ENCODE measurements at places on chromosomes 3 and 15. TPM values are rescaled to one million over a fixed set of nuclear protein-coding genes. Genes with fewer than 3 reads are reported as not detected.

- H3K36me3 ChIP-seq = no peaks in the 10 kb centered on the region
- no peak overlapping the region for H3K27ac ChIP-seq
- DNase-seq = no peak
Measured at GRCh38 chr3:20608054-20608738, 422.2 kb upstream of the SGO1 start.

The ALDH1A2 gene
- total RNA-seq = 15.3 TPM

DNA sequence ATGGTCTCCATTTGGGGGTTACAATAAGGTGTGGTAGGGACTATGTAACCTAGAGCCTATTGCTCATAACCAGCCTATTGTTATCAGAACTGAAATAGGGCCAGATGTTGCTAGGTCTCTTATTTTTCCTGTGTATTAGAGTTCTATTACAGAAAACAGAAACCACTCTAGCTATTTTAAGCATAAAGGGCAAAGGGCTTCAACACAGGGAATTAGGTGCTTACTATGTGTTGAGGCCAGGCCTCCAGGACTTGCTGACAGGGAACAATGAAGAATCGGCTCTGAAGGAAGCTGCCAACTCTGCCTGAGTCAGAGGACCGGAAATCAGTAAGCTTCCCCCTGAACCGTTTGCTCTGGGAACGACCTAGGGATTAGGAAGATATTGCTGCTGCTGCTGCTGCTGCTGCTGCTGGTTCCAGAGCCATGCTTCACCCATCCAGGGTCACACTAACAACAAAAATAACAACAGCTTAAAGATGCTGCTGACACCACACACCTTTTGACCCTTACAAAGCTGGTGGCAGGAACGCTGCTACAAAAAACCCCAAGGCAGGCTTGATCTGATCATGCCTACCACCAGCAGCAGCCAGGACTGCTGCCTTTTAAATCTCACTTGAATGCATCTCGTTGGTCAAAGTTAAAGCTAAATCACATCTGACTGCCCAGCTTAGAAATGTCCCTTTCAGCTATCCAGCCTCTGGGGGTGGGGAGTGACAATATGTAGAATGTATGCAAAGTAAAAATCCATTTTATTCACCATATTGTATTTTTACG is 276.9 kb upstream of the IL12A start:
- no peaks in the 10 kb centered on the region for H3K27me3 ChIP-seq
- H3K4me1 ChIP-seq = no peaks in the 10 kb centered on the region
- DNase-seq = peak; percentile 68
- H3K36me3 ChIP-seq = no peaks in the 10 kb centered on the region

The POTEB gene
- total RNA-seq = not detected

The DHFR2 gene
- total RNA-seq = 6.2 TPM

- H3K27ac ChIP-seq = no peak overlapping the region
- no peaks in the 10 kb centered on the region for H3K27me3 ChIP-seq
- no peak overlapping the region for H3K4me3 ChIP-seq
- no peak for DNase-seq
- no peaks in the 10 kb centered on the region for H3K36me3 ChIP-seq
- no peaks in the 10 kb centered on the region for H3K4me1 ChIP-seq
Measured at GRCh38 chr3:17805461-17805940, 63.1 kb upstream of the TBC1D5 start.

The EIF1B gene
- total RNA-seq = 43.4 TPM

DNA sequence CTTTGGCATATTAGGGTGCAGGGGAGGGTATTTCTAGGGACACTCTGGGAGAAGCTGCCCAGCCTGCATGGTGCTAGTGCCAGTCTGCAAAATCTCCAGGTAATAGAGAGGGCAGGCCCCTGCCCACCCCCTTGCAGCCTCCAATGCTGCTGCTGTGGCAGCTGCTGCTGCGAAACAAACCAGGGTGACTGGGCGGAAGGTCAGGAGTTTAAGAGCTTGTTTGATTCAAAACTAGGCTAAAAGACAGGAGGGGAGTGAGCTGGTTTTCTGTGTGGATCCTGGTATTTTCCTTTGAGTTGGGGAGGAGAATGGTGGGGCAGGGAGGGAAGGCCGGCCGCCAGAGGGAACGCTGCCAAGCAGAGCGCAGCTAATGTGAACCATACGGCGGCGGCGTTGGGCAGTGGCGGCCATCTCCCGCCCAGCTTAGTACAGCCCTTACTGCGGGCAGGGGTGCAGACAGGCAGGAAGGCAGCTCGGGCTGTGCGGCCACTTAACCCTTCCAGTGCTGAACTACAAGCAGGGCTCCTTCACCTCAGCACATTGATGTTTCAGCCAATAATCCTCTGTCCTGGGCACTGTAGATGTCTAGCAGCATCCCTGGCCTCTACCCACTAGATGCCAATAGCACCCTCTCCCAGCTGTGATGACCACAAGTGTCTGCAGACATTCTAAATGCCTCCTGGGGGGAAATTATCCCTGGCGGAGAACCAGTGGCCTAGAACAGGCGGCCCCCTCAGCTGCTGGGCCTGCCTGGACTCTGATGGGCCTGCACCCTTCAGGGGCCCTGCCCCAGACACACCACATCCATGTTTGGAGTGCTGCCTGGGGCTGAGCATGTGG is 125.7 kb downstream of the EEFSEC start:
- H3K4me3 ChIP-seq = no peak overlapping the region
- peak; percentile 96 for DNase-seq
- no peak overlapping the region for H3K27ac ChIP-seq
